ENCODE measurements at places on chromosomes 3 and 15.

- DNase-seq: no peak
These were observed 73.0 kb downstream of the BFSP2 start for GRCh38 chr3:133472889-133473288.

- DNase-seq: peak; percentile 8
These were observed 497.8 kb downstream of the NAALADL2 start for GRCh38 chr3:175356899-175357324.

DNA sequence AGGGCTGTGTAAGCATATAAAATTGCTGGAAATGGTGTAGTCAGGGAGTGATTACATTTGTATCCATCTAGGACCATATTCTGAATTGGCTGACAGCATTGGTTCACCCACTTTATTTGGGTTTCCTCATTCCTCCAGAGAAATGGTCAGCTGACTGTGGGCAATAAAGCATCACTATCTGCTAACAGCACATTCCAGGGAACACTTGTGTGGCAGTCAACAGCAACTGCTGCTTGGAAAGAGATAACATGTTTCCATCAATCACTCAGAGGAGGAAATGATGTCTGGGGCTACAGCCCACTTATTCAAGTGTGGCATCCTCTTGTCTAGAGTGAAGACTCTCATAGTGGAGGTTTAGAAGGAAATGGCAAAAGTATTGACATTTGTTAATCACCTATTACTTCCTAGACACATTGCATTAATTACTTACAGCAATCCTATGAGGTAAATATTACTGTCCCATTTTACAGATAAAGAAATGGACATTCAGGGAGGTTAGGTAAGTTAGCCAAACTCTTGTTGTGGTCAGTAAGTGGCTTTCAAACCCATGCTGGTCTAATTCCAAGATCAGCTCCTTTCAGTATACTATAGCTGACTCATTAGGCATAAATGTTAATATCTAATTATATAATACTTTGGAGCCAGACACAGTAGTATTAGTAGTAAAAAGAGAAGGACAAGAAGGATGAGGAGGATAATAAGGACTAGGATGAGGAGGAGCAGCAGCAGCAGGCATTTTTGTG is 247.8 kb downstream of the ALCAM start:
- DNase-seq: peak; percentile 26

- no peak for DNase-seq
These were observed 54.5 kb downstream of the MRPS25 start for GRCh38 chr3:15010664-15011063.

GRCh38 chr15:33623010-33623409 is 312.2 kb downstream of the RYR3 start:
- no peak for DNase-seq

- no peak for DNase-seq
These were observed 180.8 kb downstream of the ATP10A start for GRCh38 chr15:25682340-25682739.

- peak; percentile 86 for DNase-seq
These were observed 6.6 kb downstream of the MEIS2 start for GRCh38 chr15:37093480-37094332.

GRCh38 chr15:69038508-69038907 is 24.0 kb downstream of the NOX5 start:
- no peak for DNase-seq

GRCh38 chr3:48128774-48129173 is 59.4 kb downstream of the CDC25A start:
- no peak for DNase-seq

GRCh38 chr3:43288850-43289249 is 2.5 kb downstream of the SNRK start:
- DNase-seq: no peak

GRCh38 chr15:90015749-90016148 is 14.6 kb downstream of the ZNF710 start:
- no peak for DNase-seq

DNA sequence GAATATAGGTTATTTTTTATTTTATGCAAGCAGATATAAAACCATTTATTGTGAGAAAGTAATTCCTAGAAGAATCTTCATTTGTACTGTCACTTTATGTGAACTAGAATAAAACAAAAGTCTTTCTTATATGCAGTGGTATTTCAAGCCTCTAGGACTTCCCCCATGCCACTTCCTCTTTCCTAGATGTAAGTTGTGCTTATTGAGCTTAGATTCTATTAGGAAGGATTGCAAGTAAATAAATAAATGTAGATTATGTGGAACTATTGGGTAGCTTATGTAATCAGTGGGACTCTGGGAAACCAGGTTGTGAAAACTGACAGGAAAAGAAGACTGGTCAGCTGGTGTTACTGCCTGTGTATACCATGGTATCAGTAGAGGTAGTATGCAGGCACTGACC is 169.7 kb downstream of the RSRC1 start:
- no peak for DNase-seq

GRCh38 chr3:141454054-141454453 is 32.8 kb upstream of the RASA2 start:
- DNase-seq: no peak

DNA sequence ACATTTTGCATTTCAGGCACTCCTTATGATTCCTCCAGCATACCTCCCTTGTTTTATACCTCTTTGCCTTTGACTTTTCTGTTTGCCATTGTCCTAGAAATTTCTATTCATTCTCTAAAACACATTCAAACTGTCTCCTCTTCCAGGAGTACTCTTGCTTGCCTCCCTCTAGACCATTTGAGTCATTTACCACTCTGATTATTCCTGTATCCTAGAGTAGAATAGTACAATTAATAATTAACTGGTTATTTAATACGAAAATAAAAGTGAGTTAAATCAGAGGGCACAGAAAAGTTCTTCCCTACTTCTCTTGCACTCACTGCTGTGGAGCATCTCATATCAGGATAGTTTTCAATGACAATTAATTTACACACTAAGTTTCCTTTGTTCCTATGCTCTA is 290.2 kb upstream of the RORA start:
- DNase-seq: no peak

GRCh38 chr3:134394380-134394779 is 20.1 kb upstream of the AMOTL2 start:
- DNase-seq: no peak

DNA sequence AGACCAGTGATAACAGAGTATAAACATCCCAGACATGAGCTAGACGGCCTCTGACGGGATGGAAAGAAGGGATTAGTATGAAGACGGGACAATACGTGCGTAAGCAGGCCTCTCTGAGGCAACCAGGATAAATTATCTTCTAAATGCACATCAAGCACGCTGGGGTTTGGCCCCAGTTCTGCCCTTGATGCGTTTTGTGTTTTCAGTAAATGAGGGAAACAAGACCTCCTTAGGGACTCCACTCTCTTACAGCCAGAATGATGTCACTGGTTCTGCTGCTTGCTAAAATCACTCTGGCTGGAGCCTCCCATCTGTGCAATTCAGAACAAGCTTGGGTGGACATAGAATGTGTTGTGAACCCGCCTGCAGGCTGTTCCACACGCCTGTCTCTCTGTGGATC is 156.0 kb upstream of the MCTP2 start:
- no peak for DNase-seq

GRCh38 chr3:13075318-13075717 is 2.1 kb upstream of the IQSEC1 start:
- no peak for DNase-seq

DNA sequence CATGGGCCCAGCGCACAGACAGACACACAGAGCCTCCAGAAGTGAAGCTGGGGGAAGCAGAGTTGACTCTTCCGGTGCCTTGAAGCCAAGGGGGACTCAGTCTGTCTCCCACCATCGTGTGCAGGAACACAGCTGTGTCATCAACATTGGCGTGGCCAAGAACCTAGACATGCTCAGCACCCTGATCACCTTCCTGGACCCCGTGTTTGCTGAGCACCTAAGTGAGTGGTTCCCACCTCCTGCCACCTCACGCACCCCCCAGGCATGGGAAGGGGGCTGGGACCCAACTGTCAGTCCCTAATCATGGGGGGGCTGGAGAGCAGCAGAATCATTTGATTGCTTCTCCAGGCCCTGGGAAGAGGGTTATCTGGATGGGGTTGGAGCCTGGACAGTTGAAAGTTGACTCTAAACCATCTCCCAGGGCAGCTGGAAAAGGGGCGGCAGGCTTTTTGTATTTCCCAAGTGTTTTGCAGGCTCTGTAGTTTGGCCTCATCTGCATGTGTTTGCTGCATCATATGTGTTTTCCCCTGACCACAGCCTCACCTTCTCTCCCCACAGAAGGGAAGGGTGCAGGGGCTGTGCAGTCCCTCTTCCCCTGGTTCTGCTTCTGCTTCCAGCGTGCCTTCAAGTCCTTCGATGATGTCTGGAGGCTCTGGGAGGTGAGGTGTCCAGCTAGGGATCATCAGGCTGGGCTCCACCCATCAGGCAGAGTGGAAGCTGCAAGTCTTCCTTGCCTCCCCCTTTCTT is 12.8 kb downstream of the TBC1D21 start:
- DNase-seq: no peak

DNA sequence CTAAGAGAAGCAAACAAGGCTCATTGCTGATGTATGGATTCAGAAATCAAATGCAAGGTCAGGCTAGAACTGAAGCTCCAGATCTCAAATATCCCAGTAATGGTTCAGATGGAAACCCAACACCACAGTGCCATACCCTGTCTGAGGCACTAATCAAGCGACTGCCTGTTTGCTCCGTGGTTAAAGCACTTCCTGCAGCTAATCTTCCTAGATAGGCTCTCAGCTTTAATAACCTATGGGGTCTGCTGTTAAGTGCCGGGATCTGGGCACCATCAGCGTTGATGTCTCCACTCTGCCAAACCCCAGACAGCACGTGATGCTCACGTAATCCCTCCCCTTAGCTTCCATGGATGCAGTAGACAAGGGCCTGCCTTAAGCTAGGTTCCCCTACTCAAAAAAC is 262.6 kb downstream of the MECOM start:
- DNase-seq: no peak

Measured in EL (cell line).